ENCODE measurements at places on chromosomes 1 and 21.

DNA sequence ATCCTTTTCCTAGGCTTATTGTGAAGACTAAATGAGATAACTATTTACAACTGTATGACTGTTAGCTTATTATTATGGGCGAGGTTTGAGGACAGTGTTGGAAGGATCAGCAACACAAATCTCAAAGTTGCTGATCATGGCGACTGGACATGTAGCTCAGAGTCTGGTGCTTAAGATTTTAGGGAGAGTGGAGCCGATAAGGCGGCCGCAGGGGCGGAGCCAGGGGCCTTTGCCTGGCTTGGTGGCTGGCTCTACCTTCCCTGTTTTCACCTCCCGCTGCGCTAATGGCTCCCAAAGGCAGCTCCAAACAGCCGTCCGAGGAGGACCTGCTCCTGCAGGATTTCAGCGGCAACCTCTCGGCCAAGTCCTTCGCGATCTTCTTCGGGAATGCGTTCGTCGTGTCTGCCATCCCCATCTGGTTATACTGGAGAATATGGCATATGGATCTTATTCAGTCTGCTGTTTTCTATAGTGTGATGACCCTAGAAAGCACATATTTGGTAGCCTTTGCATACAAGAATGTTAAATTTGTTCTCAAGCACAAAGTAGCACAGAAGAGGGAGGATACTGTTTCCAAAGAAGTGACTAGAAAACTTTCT lies 45.5 kb downstream of the GIPC2 start:
- no peak for DNase-seq

GRCh38 chr1:182430263-182431068 lies 19.5 kb upstream of the RGSL1 start:
- DNase-seq: peak; percentile 65

DNA sequence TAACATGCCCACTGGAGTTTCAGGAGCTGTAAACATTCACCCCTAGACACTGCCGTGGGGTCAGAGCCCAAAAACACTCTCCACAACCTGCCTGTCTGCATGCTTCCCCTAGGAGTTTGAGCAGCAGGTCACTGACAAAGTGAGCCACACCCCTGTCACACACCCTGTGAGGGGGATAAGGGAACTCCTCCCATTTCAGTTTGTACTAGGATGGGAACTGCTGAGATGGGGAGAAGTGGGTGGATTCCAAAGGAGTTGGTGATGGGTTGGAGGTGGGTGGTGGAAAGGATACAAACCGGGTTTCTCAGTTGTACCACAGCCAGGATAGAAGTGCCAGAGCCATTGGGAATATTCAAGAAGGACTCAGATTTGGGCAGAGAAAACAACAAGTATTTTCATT lies 140.2 kb downstream of the MIS18A start:
- no peak for DNase-seq

DNA sequence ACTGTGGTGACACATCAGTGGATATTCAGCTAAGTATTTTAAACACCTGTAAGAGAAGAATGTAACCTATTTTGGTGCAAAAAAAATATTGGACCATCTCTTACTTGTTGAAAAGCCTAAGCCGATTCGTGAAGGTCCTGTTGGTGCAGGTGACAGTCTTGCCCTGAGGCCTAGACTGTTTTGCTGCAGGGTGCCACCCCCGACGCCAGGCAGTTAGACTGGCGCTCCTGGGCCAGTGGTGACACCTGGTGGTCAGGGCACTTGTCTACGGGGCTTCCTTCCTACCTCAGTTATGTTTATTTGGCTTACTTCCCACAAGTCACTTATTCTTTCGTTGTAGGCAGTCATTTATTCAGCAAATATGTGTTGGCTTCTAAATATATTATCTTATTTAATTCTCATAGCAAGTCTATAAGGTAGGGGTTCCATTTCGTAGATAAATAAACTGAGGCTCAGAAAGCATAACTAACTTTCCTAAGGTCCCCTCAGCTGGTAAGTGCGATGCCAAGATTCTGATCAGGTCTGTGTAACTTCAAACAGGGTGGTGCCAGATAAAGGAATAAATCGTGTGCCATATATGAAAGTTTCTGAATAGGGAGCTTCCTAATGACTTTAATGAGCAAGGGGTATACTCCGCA lies 1.9 kb downstream of the EEIG2 start:
- DNase-seq: peak; percentile 70

DNA sequence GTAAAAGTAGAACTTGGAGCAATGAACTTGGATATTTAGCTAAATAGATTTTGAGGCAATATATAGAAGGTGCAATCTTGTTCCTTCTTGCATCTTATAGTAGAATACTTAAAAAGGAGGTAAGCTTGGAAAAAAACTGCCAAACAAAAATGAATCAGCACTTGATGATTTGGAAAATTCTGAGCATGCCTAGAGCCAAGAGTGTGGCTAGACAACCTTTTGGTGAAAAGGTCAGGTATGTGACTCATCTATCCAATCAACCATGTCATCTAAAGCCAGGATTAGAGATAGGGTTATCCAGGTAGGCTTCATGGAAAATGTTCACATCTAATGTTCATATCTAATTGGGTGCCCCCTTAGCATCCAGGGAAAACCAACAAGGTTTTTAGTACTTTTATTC lies 515.0 kb downstream of the COL11A1 start:
- no peak for DNase-seq

GRCh38 chr1:74681851-74682250 lies 8.3 kb upstream of the ERICH3 start:
- DNase-seq: no peak

DNA sequence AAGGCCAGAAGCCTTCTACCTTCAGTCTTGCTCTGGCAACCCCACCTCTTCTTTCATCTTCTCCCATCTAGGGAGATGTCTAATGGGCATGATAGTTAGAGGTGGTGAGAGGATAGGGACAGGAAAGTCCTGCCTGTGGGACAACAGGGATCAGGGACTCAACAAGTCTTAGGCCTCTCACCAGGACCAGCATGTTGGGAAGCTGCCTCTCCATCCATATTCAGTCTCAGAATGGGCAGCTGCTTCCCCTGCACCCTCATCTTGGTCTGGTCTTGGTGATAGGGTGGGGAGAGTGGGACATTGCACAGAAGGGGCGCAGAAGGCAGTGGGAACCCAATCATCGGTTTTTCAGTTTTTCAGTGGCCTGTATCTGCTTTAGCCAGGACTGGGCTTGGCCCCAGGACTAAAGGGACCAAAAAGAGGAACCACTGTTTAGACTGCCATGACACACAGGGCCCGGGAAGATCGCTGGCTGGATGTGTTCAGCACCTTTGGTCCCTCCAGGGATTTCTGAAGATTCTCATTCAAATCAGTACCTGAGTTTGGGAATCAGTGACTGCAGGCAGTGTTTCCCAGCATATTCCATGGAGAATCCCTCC lies 12.7 kb downstream of the RHEX start:
- no peak for DNase-seq

DNA sequence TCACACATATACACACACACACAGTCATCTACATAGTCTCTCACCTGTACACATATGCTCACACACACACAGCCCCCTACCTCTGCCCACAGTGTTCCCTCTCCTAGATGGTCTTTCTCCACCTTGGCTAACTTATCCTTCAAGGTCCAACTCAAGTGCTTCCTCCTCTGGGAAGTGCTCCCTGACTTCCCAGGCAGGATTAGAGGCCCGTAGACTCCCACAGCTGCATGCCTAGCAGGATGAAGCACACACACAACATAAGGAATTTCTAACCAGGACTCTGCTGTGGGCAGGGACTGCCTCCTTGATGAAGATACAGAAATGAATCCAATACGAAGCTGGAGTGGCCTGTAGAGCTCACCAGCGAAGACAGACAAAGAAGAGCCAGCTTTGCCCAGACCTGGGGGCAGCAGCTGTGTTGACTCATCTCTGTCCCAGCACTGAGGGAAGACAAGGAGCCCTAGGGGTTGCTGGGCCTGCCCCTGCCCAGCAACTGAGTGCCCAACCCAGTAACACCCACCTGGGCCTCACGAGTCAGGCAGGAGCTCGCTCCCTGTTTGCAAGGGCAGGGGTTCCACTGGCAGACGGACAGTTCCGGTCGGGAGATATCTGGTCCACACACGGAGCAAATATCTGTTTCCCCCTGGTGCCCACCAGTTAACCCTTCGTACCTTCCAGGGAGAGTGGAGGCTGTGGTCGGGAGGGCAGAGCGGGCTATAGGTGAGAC lies 100.8 kb downstream of the DMRTB1 start:
- no peak for DNase-seq

GRCh38 chr1:36644556-36644955 lies 161.8 kb upstream of the CSF3R start:
- DNase-seq: no peak

- DNase-seq: no peak
Measured at GRCh38 chr21:15742694-15743093, 12.9 kb downstream of the USP25 start.

GRCh38 chr1:79105500-79105899 lies 99.0 kb upstream of the ADGRL4 start:
- DNase-seq: no peak

- peak; percentile 40 for DNase-seq
Measured at GRCh38 chr1:32199717-32200072, 700 bp upstream of the CCDC28B start.

DNA sequence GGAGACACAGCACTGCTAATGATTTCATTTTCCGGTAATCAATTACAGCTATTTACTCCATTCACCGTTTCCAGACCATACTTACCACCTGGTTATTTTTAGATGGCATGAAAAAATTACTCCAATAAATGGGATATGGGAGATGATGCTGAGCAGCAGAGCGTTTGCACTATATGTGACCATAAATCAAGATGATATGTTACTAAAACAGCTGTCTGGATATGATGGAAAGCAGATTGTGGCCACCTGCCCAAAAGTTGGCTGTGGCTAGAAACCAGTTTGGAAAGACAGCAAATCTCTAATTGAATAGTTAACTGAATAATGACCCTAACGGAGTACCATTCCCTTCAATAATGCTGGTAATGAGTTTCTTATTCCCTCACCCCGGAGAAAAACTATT lies 22.5 kb upstream of the KCTD3 start:
- no peak for DNase-seq

- DNase-seq: no peak
Measured at GRCh38 chr1:3350506-3351261, 103.8 kb upstream of the ARHGEF16 start.

DNA sequence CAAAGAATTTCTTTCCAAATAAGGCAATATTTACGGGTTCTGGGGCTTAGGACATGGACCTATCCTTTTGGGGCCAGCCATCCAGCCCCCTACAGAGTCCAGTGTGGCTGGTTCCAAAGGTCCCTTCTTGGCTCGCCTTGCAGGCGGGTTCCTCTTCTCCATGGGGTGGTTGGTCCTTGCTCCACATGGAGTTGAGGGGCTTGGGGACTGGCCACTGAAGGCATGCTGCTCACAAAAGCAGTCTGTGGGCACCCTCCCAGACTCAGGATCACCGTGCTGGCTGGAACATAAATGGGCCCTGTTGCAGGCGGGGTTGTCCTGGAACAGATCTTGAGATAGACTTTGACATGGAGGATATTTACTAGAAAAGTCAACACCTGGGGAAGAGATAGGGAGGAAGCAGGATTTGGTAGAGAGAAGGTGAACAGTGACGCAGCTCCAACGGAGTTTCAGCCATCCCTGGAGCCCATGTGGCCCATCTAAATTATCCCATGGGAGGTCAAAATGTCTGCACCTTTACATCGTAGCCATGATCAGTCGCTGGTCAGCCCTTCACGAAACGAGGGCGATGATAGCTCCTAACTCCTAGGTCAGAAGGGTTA lies 39.1 kb upstream of the LRP8 start:
- DNase-seq: no peak

DNA sequence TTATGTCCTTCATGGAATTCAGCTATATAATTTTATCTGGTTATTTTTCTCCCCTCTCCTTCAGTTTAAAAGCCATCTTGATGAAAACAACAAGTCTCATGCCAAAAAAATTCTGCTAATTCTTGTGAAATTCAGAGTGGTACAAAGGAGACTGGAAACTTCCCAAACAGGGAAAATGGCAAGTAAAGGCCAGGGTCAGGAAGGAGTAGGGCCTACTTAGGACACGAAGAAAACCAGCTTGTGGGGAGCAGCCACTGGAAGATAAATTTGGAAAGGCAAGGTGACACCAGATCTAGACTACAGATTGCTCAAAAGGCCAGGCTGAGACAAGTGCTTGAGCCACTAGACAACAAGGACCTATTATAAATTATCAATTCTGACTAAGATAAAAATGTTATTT lies 6.4 kb downstream of the TSTD1 start:
- no peak for DNase-seq

DNA sequence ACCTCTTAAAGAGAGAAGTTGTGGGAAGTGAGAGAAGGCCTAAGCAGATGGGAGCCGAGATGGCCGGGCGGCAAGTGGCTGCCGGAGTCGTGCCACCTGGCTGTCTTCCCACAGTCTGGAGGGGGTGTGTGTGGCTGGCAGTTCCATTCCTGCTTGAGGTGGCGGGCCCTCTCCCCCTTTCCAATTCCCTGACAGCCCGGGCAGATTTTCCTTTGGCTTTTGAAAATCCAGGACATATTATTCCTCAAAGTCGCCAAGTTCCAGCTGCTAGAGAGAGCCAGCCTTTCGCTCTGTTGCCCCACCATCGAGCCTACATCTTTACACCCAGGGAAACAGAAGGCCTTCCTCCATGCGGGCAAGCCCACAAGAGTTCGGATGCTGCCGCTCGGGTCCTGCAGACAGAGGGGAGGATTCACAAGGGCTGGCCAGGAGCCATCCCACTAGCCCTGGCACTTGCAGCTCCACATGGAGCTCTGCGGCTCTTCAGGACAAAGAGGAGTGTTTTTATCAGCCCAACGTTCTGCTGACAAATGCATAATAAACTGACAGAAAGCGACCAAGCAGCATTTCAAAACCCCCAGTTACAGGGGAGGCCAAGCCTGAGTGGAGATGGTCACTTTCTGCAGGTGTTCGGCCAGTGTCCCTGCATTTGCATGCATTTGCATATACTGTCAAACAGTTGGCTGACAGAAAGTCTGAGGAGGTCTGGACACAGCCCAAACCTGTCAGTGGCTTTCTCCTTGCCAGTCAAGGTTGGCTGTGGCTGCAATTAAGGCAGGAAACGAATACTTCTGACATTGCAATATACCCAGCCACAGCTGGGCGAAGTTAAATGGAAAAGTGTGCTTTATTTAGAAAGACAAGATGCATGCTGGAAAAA lies 45.9 kb downstream of the OLIG1 start:
- no peak for DNase-seq

DNA sequence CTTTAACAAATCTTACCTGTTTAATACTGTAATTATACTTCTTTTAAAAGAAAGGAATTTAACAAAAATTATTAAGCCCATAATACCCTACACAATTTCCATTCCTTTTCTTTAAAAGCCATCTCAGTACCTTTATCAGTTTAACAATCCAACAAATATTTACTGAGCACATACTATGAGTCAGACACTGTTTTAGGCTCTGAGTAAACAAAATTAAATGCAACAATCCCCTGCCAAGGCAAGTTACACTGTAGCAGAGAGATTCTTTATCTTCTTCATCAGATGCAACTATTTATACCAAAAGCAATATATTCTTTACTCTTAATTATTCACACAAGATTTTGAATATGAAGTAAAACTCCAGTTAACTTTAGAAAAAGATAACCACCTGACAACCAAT lies 12.0 kb downstream of the DENND1B start:
- DNase-seq: no peak

DNA sequence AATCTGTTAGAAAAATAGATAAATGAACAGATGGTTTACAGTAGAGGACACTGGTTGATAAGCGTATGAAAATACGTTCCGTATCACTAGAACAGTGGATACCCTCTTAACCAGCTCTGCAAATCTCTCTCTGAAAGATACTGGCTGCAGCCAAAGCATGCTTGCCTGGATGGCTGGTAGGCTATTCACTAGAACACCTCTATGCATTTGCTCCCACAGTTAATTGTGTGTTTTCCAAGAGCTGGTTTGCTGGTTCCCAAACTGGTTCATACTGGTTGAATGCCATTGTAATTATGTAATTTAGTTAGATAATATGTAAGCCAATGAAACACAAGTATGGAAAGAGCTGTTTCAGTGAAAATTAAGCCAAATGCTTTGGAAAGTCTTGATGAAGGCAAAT lies 126.6 kb downstream of the C1orf21 start:
- DNase-seq: no peak

All from GM13976 (cell line).